ENCODE measurements at places on chromosomes 11 and 22.

DNA sequence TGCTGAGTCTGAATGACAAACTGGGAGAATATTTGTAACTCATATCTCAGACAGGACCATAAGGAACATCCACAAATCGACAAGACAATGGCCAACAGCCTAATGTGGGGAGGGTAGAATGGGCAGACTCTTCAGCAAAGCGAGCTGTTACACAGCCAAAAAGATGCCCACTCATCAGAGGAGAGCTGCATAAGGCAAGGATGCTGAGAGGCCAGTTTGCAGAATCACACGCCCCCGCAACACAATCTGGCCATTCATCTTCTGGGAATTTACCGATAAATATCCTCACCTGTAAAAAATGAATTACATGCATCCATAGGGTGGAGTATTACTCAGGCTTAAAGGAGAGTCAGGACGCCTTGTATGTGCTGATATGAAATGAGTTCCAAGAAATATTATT lies 57.5 kb upstream of the SLC22A12 start:
- no peak for DNase-seq

- no peak for DNase-seq
Measured at GRCh38 chr22:27912101-27912500, 7.0 kb downstream of the PITPNB start.

GRCh38 chr11:46801694-46802470 lies 44.2 kb downstream of the CKAP5 start:
- DNase-seq: peak; percentile 77

DNA sequence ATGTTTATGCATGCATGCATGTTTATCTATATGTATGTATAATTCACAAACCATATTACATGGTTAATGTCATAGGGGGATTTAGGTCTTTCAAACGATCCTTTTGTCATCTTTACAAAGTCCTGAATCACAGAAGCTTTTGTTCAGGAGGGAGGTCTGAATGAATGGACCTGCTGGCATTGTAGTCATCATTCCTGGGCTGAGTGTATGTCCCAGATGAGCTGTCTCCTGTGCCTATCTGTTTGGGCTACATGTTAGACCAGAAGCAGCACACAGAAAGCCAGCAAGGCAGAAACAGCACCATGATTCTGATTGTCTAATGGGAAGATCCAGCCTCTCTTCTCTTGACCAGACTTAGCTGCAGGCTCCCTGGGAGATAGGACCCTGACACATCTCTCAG lies 69.5 kb downstream of the ADM start:
- DNase-seq: no peak

GRCh38 chr22:32733196-32733768 lies 68.2 kb upstream of the TIMP3 start:
- peak; percentile 55 for DNase-seq

DNA sequence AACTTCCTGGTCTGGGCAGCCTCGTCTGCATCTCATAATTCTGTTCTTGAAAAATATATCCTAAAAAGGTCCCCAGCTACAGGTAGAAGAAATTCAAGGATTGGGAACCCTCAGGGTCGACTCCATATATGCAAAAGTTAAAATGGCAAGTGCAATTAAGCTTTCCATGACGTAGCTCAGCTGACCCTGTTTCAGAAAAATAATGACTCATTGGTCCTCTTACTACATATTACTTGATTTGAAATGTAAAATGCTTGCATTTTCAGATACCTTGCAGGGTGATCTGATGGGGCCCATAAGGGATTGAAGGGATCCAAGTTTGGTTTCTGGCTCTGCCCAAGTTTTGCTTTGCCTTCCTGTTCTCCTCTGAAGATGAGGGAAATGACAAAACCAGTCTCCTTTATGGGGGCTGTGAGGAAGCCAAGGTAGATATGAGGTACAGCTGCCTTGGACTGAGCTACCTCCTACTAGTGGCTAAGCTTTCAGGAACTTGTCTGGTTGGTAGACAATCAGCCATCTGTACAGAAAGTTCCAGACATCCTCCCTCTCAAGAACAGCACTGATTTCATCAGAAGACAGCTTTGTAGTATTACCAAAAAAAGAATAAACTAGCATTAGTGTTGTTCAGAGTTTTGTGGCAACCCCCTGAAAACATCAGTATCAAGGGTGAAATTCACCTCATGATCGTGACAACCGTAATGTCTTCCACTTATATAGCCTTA lies 177.3 kb downstream of the DBX1 start:
- DNase-seq: no peak

DNA sequence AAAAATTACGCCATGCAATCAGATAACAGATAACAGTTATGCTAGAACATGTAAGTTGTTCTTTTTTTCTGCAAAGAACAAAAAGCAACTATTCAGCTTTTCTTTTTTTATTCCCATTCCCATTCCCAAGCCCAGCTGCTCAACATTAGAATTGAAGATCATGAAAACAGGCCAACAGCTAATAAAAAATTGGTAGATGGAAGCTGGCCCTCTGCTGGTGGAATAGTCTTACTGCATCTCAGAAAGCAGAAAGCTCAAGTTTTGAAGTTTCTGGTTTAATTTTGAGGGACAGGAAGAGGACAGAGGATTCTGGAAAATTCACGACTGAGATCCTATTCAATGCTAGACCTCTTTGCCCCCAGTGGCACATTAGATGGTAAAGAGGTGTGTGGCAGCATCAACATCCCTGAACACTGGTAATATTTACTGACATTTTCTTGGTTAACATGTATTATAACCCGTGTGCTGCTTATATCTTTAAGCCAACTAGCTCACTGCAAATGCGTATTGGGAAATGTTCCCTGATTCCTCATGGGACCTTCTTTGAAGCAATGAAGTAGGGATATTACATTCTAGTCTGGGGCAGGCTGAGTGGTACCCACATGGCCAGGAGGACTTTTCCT lies 591.2 kb downstream of the OPCML start:
- peak; percentile 44 for DNase-seq

DNA sequence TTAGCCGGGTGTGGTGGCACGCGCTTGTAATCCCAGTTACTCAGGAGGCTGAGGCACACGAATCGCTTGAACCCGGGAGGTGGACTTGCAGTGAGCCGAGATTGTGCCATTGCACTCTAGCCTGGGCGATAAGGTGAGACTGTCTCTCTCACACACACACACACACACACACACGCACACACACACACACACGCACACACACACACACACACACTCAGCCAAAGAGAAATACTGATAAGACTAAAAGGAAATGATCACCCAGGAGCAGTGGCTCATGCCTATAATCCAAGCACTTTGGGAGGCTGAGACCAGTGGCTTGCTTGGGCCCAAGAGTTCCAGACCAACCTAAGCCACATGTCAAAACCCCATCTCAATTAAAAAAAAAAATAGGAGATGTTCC lies 20.8 kb downstream of the HSPA8 start:
- no peak for DNase-seq

DNA sequence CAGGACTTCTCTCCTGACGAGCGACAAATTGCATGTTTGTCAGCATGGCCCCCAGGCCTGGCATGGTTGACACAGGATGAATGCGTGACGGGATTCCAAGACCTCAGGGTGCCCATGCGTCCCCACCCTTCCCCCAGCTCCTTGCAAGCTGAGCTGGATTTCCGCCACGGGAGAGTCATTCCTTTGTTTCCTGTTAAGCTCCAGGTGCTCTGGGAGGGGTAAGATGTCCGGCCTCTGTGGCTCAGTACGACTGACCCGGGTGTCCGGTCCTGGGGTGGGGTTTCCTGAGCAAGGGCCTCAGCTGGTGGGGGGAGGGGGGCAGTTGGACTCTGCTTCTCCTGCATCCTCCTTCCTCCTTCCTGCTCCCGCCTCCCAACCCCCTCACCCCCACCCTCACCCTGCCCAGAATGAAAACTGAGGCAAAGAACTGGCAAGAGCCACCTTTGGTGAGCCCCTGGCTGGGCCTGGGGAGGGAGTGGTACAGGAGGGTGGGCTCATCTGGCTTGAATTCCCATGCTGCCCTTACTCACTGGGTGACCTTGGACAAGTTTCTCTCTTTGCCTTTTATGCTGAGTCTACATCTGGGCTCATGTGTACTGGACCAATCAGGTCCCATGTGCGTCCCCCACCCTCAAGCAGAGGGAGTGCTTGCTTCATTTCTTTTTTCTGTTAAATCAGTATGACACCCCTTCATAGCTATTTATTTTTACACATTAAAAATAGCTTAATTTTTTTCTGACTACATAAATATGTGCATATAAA lies 2.5 kb downstream of the CDC42EP2 start:
- DNase-seq: no peak

GRCh38 chr22:27761000-27761399 lies 40.6 kb downstream of the MN1 start:
- DNase-seq: peak; percentile 43

DNA sequence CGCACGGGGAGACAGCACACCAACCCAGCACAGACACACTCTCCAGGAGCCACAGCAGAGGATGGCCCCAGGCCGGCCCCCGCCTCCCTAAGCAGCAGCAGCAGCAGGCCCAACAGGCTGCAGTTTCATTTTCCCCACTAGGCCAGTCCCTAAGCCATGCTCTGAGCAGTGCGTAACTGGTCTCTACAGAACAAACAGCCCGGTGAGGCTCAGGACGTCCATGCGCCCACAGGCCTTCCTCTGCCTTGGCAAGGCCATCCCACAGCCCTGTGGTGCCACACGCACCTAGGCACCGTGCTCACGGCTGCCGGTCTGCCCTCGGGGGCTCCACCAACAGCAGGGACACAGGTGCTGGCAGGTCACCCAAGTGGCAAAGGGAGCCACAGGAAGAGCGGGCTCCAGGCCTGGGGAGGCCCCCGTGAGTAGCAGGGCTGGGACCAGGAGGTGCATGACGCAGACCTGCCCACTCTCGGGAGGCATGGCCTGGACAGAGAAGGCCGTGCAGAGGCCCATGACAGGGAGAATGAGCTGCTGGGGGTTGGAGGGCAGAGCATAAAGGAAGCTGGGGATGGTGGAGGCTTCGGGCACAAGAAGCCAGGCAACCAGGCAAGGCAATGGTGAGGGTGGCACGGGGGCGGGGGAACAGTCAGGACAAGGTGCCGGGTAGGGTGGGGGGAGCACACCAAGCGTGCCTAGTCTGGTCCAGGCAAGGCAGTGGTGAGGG lies 1.4 kb upstream of the MOB2 start:
- DNase-seq: no peak

Measured in hematopoietic multipotent progenitor cell treated with erythropoietin and hydrocortisone succinate and interleukin-3 and kit ligand, for 4 days (in vitro differentiated cells).